Retinal pigment epithelial cell (primary cell): ENCODE measurements at places on chromosomes 6 and 20.
A peak's percentile ranks its signal among the peaks of the same experiment; 100 is the strongest.

DNA sequence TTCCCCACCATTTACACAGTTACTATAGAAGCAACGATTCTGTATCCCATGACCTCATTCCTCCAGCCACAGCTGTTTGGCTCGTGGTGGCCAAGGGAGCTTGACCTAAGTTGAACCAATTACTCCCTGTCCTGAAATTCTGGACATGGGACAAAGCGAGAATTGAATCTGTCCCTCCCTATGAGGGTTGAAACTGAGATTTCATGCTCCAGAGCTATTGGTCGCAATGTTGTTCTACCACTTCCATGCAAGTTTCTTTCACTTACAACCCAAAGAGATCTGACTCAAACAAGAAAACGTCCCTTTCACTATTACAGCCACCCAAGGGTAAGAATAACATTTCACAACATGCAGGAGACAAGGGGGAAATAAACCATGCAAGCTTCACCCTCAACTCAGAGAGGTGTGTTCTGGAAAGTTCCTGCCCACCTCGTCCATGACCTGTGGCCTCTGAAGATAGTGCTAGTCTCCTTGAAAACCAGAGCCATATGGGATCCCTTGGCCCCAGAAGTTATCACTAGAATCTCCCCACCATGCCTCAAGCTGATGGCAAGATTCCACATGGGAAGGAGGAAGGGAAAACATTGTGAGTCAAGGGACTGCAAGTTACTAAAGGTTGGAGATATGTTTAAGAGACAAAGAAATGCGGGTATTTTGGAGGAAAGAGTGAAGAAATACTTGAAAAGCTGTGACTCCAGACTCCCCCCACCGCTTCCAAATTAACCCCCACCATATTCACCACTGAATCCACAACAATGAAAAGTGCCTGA lies 74.5 kb upstream of the SRSF6 start:
- DNase-seq = no peak

DNA sequence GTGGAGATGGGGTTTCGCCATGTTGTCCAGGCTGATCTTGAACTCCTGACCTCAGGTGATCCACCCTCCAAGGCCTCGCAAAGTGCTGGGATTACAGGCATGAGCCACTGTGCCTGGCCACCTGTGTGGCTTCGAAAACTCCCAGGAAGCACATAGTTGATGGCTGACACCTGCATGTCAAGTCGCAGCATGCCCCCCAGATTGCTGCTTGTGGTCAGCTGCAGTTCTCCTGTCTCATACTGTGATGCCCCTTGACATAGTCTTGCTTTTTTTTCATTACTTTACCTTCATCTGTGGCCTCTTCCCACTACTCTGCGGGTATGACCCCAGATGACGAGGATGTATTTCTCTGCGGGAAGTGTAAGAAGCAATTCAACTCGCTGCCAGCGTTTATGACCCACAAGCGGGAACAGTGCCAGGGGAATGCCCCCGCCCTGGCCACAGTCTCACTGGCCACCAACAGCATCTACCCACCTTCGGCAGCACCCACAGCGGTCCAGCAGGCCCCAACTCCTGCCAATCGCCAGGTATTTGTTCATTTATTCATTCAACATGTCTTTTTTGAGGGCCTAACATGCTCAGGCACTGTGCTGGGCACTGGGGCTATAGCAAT lies 13.1 kb downstream of the ZNF341 start:
- no peak for DNase-seq

DNA sequence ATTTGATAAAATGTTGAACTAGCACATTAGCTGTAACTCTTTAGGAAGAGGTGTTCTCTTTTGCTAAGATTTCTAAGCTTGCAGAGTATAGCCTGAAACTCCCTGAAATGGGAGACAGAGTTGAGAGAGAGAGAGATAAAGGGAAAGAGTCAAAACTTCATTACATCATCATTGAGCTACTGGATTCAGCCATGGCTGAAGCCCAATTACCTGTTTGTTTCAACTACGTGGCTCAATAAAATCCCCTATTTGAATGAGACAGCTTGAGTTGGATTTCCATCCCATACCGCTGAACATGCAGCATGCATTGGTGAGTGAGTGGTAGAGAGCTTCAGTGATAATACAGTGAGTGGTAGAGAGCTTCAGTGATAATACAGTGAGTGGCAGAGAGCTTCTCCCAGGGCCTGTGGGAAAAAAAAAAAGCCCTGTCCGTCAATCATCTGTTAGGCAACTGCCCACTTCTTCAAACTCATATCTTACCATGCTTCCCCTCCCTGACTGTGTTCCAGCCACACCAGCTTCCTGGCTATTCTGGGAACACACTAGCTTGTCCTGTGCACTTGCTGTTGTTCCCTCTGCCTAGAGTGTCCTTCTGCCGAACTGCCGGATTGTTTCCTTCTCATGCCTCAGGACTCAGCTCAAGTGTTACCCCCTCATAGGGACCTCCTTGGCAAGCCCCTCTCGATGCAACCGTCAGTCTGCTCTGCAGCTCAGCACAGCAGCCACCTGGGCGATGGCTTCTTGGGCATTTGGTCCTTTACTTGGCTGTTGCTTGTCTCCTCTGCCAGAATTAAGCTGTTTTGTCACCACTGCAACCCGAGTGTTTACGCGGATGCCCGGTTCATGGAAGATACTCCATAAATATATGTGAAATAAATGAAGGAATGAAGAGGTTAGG lies 91.3 kb upstream of the EYA2 start:
- DNase-seq = no peak

DNA sequence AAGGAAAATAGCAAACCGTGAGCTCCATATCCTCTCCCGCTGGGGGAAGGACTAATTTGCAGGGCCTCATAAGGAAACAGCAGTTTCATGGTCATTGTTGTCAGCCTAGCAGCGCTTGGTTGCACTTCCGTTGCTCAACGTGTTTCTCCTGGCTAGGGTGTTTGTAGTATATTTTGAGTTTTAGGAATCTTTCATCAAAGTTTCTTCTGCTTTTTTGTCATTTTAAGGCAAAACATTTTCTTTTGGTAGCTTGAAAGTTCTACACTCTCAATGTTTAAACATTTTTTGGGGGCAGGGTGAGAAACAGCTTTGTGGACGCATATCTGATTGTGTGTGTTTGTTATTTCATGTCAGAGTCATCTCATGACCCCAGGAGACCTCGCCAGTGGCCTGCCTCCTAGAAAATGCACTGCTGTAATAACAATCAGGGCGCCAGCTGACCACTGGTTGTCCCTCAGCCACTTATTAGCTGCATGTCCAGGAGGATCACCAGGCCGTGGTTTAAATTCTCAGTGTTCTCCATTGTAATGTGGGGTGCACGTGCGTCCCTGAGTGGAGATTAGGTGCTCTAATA lies 20.6 kb downstream of the JARID2 start:
- no peak for DNase-seq

GRCh38 chr20:52290569-52290968 lies 99.0 kb upstream of the ZFP64 start:
- DNase-seq = no peak

GRCh38 chr6:133613211-133613610 lies 275.7 kb upstream of the TCF21 start:
- no peak for DNase-seq

DNA sequence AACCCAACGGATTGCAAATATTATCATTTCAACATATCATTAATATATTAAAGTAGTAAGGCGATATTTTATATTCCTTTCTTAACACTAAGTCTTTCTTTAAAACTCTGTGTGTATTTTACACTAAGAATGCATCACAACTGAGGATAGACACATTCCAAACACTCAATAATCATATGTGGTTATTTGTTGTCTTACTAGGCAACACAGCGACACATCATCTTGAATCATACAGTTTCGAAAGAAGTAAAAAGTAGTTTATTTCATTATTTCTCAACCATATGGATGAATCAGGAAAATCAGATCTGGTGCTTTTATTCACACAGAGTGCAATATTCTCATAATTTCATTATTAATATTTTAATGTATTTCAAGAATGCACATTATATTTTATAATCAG lies 662.4 kb downstream of the EPHA7 start:
- DNase-seq = no peak

DNA sequence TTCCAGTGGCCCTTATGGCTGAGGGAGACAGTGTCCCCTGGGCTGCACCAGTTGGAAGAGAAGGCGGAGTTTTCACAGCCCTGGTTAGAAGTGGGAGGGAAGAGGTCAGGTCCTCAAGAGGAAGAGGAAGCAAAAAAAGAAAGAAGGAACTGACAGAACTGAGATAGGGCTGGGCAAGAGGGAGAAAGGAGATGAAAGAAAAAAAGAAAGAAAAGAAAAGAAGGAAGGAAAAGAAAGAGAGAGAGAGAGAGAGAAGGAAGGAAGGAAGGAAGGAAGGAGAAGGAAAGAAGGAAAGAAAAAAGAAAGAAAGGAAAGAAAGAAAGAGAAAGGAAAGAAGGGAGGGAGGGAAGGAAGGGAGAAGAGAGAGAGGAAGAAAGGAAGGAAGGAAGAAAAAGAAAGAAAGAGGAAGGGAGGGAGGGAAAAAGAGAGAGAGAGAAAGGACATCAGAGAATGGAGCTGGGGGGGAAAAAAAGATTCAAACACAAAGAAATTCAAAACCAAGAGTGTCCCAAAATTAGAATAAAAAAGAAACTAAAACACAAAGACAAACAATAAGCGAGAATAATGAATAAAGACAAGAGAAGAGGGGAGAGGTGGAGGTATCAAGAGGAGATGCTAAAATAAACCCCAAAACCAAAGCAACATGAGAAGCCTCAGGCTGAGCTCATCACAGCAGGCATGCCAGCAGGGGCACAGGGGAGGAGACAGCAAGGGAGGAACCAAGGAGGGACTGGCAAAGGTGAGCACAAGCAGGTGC lies 5.3 kb upstream of the FUCA2 start:
- DNase-seq = no peak

- DNase-seq = no peak
Measured at GRCh38 chr6:159595173-159595572, 97.9 kb downstream of the SOD2 start.

GRCh38 chr6:37137201-37138090 lies 32.5 kb upstream of the PIM1 start:
- DNase-seq = peak; percentile 96

- no peak for DNase-seq
Measured at GRCh38 chr6:157099912-157100593, 223.3 kb downstream of the TMEM242 start.
